ENCODE measurements at places on chromosomes 3 and 15.

DNA sequence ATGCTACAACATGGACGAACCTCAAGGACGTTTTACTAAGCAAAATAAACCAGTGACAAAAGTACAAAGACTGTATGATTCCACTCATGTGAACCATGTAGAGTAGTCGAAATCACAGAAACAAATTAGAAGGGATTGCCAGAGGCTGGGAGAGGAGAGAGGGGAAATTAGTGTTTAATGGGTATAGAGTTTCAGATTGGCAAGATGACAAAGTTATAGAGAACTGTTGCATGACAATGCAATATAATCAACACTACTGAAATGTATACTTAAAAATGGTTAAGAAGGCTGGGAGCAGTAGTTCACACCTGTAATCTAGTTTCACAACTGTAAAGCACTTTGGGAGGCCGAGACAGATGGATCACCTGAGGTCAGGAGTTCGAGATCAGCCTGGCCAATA, 36.9 kb downstream of the PLS1 start:
- no peak for DNase-seq

- no peak for DNase-seq
These were observed 169.8 kb upstream of the MYRIP start for GRCh38 chr3:39639344-39640236.

GRCh38 chr15:75067123-75067830, 43.9 kb downstream of the PPCDC start:
- no peak for DNase-seq

DNA sequence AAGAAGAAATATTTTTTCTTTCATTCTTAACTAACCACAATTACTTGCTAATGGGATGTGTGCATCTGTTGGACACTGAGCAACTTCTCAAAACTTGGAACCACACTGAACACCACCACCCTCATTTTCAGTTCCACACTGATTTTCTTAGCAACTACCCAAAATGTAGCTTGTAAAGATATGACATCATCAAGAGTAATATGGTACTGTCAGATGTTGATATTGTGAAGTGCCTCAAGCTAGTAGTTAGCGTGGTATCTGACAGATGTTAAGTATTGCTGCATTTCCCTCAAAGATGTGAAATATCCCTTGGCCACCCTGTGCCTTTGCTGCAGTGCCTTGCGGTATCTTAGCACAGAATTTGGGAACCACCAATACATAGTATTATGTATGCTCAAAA, 9.3 kb downstream of the RFTN1 start:
- no peak for DNase-seq

GRCh38 chr15:54519577-54519976, 541.3 kb downstream of the UNC13C start:
- DNase-seq, result no peak

DNA sequence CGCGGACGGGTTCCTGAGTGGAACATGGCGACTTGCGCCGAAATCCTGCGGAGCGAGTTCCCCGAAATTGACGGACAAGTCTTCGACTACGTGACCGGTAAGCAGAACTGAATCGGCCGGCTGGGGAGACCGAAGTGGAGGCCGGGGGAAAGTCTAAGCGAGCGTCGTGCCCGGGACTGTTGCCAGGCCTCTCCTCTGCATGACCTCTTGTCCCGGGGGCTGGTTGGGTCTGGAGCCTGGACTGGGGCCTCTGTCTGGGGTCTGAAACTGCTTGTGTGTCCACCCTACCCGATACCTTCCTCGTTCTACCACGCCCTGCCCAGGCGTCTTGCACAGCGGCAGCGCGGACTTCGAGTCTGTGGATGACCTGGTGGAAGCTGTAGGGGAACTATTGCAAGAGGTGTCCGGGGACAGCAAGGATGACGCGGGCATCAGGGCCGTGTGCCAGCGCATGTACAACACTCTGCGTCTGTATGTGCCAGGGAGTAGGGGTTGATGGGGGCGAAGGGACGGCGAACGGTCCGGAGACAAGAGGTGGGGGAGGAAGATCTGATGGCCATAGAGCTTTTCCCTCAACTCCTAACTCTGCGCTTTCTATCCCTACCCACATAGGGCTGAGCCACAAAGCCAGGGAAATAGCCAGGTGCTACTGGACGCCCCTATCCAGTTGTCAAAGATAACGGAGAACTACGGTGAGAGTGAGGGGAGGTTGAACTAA, at the start of gene ABCF3:
TSS of gene ABCF3 (plus strand) at position 16 of the 718 bp plus-strand sequence. CDS start at position 25, 9 bp downstream.
- no peak for DNase-seq

DNA sequence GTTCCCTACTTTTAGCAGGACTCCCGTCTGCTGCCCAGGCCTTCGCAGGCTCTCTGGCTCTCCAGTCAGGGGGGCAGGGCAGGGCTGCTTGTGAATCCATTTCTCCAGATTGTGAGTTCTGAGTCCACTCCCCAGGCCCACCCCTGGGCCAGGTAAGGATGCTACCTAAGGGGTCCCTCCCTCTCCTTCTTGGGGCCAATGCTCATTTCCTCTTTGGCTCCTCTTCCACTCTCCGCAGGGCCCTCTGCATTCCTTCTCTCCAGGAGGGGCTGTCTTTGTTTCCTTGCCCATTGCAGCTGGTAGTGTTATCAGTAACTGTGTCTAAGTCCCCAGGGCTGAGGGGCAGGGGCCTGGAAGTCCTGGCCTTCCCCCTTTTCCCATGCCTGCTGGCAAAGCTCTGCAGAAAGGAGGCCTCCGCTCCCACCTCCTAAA, 13.0 kb upstream of the CACNA2D2 start:
- DNase-seq, result no peak

GRCh38 chr3:43907508-43907858, 216.7 kb downstream of the ABHD5 start:
- DNase-seq, result no peak

DNA sequence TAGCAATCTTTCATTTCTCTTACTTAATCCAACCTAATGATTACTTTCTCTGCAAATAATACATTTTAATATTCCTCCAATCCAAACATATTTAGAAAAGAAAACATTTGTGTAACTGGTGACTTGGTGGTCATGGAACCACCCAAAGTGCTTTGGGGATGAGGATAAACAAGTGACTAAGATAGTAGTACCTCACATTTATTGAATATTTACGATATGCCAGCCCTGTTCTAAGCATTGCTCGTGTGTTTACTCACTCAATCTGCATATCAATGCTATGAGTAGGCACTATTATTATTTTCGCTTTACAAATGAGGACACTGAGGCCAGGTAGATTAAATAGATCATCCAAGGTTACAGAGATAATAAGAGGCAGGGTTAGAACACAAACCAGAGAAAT, 189.5 kb downstream of the SHOX2 start:
- no peak for DNase-seq

DNA sequence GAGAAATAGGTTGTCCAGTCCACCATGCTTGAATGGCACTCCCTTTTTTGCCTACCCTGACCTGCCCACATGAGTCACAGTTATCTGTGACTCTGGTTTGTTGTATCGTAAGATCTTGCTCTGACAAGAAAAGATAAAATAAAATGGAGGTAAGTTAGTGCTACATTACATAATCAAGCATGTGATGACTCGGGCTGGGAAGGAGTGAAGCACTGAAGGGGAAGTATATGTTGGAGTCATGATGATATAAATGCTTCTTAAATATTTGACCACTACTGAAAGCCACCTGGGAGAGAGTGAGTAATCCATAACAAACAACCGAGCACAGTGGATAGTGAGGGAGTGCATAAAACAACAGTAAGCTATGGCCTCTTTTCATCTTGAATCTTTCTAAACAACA, 124.4 kb downstream of the SHOX2 start:
- DNase-seq, result no peak

GRCh38 chr3:17027318-17027717, 142.6 kb downstream of the PLCL2 start:
- DNase-seq, result no peak

GRCh38 chr15:69143756-69144436, 16.5 kb upstream of the GLCE start:
- DNase-seq, result no peak

- DNase-seq, result no peak
These were observed 10.4 kb downstream of the PPCDC start for GRCh38 chr15:75033809-75034208.

DNA sequence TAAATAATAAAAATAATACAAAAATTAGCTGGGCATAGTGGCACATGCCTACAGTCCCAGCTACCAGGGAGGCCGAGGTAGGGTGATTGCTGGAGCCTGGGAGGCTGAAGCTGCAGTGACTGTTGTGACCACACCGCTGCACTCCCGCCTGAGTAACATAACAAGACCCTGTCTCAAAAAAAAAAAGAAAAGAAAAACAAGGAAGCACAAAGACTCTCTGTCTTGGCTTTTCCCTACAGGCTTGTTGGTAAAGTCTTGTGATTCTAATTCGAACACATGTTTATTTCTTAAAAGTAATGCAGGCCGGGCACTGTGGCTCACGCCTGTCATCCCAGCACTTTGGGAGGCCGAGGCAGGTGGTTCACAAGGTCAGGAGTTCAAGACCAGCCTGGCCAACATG, 60.1 kb downstream of the CAPN3 start:
- DNase-seq, result no peak

GRCh38 chr15:44261007-44261706, 27.4 kb upstream of the GOLM2 start:
- no peak for DNase-seq

DNA sequence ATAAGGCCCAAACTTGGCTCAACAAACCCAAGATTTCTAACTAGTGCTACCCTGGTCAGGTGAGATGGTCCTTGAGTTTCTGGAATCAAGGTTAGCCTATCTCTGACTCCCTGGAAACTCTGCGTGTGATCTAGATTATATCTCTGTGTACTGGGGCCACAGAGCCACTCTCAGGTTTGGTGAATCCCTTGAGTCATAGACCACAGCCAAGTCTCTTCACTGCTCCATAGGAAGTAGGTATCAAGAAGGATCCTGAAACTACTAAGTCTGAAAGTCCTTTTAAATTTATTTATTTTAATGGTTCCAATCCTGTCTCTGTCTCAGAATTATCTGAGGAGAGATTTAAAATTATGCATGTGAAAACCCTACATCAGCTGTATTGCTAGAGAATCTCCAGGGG, 99.1 kb downstream of the TUSC7 start:
- DNase-seq, result no peak

GRCh38 chr15:67103869-67104268, 38.5 kb downstream of the SMAD3 start:
- no peak for DNase-seq

GRCh38 chr3:48411041-48411588, 18.8 kb downstream of the PLXNB1 start:
- DNase-seq, result no peak

- DNase-seq, result no peak
These were observed at the start of gene PLXNB1 for GRCh38 chr3:48429960-48430707. PLXNB1 (minus strand) TSS chr3:48430086; CDS start chr3:48424611, 5,475 bp downstream.

- DNase-seq, result no peak
These were observed 31.8 kb upstream of the KLHL6 start for GRCh38 chr3:183587336-183587735.

DNA sequence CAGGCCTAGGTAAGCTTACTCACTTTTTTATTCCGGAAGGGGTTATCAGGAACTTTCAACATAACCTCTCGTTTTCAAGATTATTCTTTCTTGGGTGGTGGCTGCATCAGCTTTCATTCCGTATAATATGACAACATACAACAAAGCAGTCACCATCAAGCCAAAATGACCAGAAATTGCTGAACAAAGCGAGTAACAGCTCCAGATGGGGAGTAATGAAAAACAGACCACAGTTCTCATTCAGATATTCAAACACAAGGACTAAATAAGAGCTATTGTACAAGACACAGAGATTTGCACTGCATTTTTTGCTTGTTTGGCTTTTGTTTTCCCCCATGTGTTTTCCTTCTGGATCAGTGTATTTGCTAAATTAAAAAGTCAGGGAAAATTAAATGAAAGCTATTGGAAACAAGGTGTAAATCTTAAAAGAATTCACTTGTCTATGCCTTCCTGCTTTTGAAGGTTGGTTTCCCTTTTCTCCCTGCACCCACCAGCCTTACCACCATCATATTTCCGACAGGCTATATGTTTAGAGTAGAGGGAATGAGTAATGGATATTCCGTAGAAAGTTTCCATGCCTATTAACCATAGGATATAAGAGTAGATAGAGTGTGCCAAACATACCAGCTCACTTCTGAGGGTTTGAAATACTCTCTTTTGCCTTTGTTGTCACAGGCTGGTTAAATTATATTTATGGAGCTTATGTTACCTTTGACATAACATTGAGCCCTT, 213.6 kb downstream of the RBMS3 start:
- no peak for DNase-seq

DNA sequence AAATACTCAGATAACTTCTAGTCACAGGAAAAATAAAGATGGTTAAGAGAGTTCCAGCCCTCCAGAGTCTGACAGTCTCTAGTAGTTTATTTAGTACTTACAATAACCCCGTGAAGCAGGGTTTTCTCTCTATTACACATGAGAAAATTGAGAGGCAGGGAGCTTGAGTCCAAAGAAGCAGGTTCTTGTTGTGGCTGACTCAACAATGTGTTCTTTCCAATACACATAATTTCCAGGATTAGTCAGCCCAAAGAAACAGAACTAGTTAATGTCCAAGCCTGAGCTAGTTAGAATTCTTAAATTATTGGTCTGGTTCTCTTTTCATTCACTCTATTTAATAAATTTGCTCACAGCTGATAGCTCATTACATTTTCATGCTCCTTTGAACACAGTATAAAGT, 49.9 kb downstream of the ALDH1A2 start:
- DNase-seq, result no peak

DNA sequence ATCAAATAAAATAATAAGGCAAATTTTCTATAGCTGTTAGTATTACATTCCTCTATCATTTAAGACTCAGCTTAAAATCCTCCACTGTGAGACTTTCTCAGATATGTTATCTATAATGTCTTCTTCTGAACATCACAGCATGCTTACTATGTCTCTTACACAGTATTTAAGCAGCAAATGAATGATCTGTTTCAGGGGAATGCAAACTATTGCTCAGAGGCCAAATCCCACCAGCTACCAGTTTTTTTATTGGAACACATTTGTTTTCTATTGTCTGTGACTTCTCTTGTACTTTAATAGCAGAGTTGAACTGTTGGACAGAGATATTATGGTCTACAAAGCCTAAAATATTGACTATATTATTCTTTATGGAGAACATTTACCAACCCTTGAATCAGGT, 59.6 kb downstream of the C3orf38 start:
- no peak for DNase-seq

- no peak for DNase-seq
These were observed 78.2 kb downstream of the LINGO1 start for GRCh38 chr15:77554306-77555080.

- no peak for DNase-seq
These were observed 205.9 kb downstream of the TNIK start for GRCh38 chr3:171254315-171254714.

DNA sequence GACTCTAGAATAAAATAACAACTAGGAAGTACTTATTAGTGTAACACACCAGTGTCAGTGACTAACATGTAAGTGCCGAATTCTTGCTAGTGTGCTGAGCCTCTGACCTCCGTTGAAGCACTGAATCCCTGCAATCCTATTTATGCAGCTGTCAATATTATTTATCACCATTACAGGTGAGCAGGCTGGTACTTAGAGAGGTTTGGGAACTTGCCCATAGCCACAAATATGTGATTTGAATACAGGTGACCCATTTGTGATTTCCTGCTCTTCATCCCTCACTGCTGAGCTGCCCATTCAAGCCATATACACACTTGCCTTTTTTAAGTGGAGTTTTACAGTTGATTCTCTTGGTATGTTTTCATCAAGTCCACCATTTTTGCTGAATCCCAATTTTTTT, 12.2 kb downstream of the EIF4E3 start:
- no peak for DNase-seq

All from activated CD4-positive, CD25-positive, alpha-beta regulatory T cell treated with anti-CD3 and anti-CD28 coated beads, Interleukin-2, amount 50 U/mL, for 72 hours (primary cell).